ENCODE measurements at places on chromosomes 5 and 9. TPM values are rescaled to one million over a fixed set of nuclear protein-coding genes. Genes with fewer than 3 reads are reported as not detected.

SLCO6A1 gene
- not detected for total RNA-seq

CTXN3 gene
- 4.6 TPM for total RNA-seq

SLC6A7 gene
- total RNA-seq = not detected

DRD1 gene
- 0.21 TPM for total RNA-seq

EQTN gene
- 0.51 TPM for total RNA-seq

F2RL2 gene
- 9.8 TPM for total RNA-seq

IL5 gene
- not detected for total RNA-seq

IL4 gene
- not detected for total RNA-seq

DNA sequence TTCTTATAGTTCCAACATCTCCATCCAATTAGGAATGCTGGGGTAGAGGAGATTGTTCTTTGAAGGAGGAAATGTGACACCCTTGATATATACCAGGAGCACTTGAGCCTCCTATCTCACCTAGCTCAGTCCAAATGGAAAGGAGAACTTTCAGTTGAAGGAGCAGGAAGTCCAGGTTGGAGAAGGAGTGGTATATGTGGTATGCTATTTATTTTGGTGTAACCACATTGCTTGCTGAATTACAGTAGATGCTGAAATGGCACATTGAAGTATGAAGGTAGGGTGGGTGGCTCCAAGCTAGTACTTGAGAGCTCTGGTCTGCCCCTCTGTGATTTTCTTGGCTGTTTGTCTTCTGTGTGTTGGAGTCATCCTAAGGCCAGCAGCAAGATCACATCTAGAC, 6.1 kb downstream of the CSNK1G3 start:
- DNase-seq = no peak

DNA sequence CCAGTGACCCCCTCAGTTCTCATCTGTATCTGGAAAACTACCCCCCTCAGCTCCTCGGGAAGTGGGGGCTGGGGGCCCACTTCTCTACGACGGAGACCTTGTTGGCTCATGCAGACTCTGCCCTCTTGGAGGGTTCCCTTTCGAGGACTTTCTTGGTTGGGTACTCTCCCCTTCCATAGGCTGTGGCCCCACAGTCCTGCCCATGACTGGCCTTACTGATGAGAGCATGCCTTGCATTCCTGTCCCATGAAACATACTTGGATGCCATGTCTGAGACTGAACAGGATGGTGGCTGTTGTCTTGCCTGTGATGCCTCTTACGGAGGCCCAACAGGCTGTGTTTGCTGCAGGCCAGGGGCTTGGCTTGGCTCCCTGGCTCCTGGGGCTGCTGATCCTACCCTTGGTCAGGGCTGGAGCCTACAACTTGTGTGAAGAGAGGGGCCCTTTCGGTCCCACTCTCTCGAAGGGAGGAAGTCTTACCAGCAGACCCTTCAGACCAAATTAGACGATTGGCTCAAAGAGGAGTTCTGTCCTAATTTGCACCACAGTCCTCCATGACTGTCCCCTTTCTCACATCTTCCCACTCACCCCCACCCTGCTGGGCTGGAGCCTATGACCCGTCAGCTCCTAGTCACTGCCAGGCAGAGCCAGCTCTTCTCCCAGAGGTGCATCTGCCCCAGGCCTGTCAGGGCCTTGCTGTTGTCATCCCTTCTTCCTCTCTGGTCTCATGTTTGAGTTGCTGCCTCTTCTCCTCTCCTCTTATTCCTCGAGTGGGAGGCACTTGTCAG, 109.9 kb downstream of the CACNA1B start:
- no peak for DNase-seq

GRCh38 chr5:154146409-154146808, 44.1 kb upstream of the GALNT10 start:
- DNase-seq = peak; percentile 38

- peak; percentile 27 for DNase-seq
Measured at GRCh38 chr5:69024241-69024651, 69.6 kb upstream of the SLC30A5 start.

GRCh38 chr9:81737871-81738507, 48.6 kb upstream of the TLE1 start:
- DNase-seq = no peak

DNA sequence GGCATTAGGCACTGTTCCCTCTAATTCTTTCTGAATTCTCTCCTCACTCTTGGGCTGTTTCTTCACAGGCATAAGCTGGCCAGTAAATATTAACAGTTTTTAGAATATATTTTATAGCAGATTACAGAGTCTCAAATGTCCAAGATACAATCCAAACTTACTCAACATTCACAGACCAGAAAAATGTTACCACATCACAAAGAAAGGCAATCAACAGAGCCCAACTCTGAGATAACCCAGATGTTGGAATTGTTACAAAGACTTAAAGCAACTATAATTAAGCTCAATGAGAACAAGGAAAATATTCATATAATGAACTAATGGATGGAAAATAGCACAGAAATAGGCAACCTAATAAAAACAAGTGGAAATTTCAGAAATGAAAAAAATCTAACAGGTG, 401.1 kb upstream of the RGMB start:
- DNase-seq = no peak

GRCh38 chr9:91546574-91546973, 122.9 kb upstream of the NFIL3 start:
- DNase-seq = no peak

DNA sequence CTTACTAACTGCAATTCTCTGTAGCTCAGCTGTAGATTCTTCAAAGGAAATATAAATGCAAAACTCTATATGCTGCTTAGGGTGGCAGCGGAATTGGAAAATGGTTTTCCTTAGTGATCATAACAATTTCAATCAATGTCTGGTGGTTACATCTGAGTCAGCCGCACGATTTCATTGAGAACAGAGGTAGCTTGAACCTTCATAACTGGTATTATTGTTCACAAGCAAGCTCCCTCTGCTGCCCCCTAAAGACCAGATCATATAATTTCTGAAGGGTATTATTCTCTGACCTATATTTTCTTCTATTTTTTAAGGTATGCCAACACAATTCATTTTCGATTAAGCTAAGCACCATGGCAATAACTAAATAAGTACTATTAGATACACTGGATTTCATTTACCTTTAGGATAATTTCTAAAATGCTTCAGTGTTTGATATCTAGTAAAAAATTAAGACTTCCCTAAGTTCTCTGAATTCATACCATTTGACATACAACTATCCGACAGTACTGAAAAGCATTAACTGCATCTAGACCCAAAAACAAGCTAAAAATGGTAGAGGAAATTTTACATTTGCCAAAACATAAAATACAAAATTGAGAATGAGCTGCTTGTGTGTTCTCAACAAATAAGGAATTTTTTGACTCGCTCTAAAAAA, 181.1 kb upstream of the SPEF2 start:
- DNase-seq = peak; percentile 61

GRCh38 chr5:152688561-152689249, 283.6 kb upstream of the NMUR2 start:
- peak; percentile 8 for DNase-seq

- no peak for DNase-seq
Measured at GRCh38 chr9:37949576-37949975, 45.6 kb upstream of the SLC25A51 start.

DNA sequence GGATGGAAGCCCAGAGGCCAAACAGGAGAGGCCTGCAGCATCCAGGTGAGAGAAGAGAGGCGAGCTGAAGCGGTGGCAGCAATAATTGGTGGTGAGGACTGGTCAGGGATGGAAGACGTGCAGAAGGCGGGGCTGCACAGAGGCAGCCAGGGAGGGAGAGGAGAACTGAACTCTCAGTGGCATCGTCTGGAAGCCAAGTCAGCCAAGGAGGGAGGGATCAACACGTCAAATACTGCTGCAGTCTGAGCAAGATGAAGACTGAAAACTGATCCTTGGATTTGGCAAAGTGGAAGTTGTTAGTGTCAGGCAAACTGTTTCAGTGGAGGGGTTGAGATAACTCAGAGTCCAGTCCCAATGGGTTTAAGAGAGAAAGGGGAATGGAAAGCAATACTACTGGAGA, 145.4 kb downstream of the CDK5RAP2 start:
- peak; percentile 77 for DNase-seq

- no peak for DNase-seq
Measured at GRCh38 chr9:130518943-130519799, 60.2 kb upstream of the FUBP3 start.

DNA sequence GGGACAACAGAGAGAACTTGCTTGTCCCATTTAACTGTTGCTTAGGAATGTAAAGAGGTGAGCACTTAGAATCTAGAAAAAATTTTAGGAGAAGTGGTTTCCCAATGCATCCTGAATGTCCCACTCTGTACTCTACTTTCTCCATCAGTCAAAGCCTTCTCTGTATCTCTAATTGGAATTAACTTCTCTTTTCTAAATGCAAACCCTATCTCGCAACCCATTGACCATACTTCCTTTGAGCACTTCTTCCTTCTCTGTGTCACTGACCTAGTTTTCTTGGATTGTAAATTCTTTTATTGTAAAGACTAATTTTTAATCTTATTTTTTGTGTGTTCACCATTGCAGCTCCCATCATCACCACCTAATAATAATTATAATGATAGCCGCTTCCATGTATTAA, 33.3 kb downstream of the ADRB2 start:
- no peak for DNase-seq

- no peak for DNase-seq
Measured at GRCh38 chr5:142896325-142897007, 126.3 kb downstream of the ARHGAP26 start.

DNA sequence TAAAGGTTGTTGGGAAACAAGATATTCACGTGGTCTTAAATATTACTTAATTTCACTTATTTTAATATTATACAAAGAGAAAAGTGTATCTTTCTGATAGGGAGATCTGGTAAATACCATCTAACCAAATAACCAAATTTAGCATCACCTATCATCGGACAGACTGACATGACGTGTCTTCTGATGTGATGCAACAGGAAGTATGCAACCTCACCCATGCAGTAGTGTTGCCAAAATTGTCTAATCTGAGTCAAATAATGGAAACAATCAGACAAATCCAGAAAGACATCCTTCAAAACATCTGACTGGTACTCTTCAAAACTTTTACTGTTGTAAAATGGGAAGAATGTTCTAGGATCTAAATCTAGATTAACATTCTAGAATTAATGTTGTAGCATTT, 148.0 kb downstream of the FGF1 start:
- no peak for DNase-seq

- DNase-seq = peak; percentile 76
Measured at GRCh38 chr9:93119953-93120845, 13.9 kb downstream of the NINJ1 start.

GRCh38 chr9:35033101-35033500, 39.3 kb downstream of the VCP start:
- no peak for DNase-seq

DNA sequence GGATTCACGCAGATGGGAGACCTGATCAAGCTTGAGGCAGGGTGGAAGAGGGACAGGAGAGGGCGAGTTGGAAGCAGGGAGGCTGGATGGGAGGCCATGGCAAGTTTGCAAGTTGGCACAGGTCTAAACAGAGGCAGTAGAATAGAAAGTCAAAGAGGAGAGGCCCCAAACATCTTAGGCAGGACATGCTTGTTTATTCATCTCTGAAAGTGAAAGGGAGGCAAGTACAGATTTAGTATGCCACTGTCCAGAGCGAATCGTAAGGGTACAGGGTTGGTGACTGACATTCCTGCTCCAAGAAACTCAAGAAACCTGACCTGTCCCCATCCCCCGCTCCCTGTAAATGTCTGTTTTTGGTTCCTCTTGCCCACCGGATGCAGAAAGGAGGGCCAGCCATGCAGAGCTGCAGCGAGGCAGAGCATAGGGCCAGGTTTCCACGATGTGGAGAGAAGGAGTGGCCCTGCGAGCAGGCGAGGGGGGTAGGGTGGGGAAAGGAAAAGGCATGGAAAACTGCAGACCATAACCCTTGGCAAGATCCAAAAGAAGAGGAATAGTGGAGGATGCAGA, 96.2 kb upstream of the BOD1 start:
- DNase-seq = no peak
